Fibroblast of skin of abdomen (primary cell): ENCODE measurements at places on chromosomes 6 and 20.

DNA sequence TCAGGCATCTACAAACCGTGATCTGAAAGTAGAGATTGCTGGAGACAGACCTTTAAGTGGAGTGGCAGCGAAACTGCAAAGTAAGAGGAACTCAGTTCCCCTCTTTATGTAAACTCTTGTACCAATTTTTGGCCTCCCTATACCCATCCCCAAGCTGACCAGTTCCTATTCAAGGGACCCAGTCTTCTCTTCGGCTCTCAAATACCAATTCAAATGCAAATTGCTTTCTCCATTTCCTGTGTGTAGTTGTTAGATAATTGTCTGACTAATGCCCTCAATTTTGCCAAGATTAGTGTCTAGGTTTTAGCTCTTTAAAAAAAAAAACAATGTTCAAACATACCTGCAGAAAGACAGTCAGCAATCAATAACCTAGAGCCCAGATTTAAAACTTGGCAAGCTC is 150.9 kb downstream of the EYA4 start:
- DNase-seq: no peak

GRCh38 chr20:32386091-32386490 is 28.0 kb downstream of the ASXL1 start:
- DNase-seq: peak; percentile 2

DNA sequence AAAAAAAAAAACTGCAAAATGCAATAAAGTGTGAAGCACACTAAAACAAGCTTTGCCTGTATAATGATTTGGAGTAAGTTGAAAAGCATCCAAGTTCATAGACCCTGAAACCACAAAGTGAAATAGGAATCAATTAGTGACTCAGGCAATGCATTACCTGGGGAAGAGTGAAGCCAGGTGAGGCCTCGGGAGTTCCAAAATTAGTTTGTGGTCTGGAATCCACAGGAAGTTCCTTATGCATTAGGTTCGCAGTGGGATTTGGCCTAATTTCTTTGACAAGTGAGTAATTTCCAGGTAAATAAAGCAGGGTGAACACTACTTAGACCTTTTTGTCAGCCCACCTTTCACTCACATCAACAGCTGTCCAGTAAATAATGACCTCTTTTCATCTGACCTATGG is 490.8 kb downstream of the CBLN4 start:
- no peak for DNase-seq

DNA sequence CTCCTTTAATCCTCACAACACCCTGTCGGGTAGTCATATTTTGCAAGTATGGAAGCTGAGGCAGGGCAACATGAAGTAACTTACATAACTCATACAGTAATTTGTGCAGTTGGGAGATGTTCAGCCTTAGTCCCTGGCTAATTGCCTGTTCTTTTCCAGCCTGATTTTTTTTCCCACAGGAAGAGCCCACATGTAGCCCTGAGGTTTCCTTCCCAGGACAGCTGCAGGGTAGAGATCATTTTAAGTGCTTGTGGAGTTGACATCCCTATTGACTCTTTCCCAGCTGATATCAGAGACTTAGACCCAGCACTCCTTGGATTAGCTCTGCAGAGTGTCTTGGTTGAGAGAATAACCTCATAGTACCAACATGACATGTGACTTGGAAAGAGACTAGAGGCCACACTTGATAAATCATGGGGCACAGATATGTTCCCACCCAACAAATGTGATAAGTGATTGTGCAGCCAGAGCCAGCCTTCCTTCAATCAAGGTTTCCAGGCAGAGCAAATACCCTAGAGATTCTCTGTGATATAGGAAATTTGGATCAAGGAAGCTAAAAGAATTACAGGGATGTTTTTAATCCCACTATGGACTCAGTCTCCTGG is 5.0 kb upstream of the BTN2A1 start:
- DNase-seq: no peak

DNA sequence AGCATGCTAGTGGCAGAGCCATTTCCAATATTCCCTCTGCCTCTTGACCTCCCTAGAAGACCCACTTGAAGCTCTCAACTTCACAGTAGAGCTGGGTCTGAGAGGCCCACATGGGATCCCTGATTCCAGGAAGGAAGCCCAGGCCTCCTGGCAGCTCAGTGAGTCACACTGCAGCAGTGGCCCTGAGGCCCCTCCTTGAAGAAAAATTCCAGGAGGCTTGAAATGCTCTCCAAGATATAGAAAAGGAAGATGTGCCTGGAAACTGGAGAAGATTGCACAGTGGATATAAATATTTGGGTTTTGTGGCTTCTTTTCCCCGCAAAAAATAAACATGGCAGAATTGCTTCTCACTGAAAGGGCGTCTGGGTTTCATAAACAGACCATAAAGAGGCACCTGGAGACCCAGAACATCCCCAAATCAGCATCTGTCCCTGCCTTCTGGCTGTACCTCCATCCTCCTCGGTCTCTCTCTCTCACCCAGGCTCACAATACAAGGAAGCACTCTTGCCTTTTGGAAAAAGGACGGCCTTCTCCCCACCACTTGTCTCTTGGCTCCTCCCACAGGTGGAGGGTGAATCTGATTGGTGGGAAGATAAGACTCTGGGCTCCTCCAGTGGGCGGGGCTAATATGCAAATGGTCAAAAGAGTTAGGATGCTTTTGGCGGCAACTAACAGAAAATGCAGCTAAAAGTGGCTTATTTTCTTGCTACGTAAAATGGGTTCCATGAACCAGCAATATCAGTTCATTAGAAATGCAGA is 200.0 kb upstream of the SULF2 start:
- DNase-seq: peak; percentile 83

GRCh38 chr6:74128536-74128935 is 432.5 kb downstream of the CD109 start:
- DNase-seq: peak; percentile 57

- no peak for DNase-seq
These were observed 1010.8 kb upstream of the EYS start for GRCh38 chr6:66717801-66718200.
